ENCODE measurements at places on chromosomes 7 and 10. TPM values are rescaled to one million over a fixed set of nuclear protein-coding genes. Genes with fewer than 3 reads are reported as not detected.

Gene PIP
- not detected for polyA plus RNA-seq

Gene LBX1
- not detected for polyA plus RNA-seq

Gene ZNF248
- 10.2 TPM for polyA plus RNA-seq

Gene RET
- 0.17 TPM for polyA plus RNA-seq

Gene MRPS24
- 134 TPM for polyA plus RNA-seq

Gene SLC25A28
- 20.4 TPM for polyA plus RNA-seq

Gene AKR1E2
- polyA plus RNA-seq: 1.3 TPM

Gene AOAH
- not detected for polyA plus RNA-seq

Gene RASA4B
- polyA plus RNA-seq: 5.2 TPM

Gene ADRA2A
- not detected for polyA plus RNA-seq

Gene CALHM1
- not detected for polyA plus RNA-seq

Gene CCL24
- polyA plus RNA-seq: not detected

Gene FLNC
- 25.8 TPM for polyA plus RNA-seq

Gene ZNF485
- polyA plus RNA-seq: 1.2 TPM

Gene SSC4D
- polyA plus RNA-seq: 0.45 TPM

Gene CXCL12
- polyA plus RNA-seq: 93.4 TPM

Gene ZMIZ2
- 4.8 TPM for polyA plus RNA-seq

Gene EXOC6
- 21.8 TPM for polyA plus RNA-seq

Gene OR2A5
- polyA plus RNA-seq: not detected

Gene FAM25A
- polyA plus RNA-seq: not detected

Gene SPDYE11
- 0.06 TPM for polyA plus RNA-seq

Gene FFAR4
- polyA plus RNA-seq: not detected

Gene SKIDA1
- 0.62 TPM for polyA plus RNA-seq

Gene NME8
- polyA plus RNA-seq: not detected

Gene GPR26
- polyA plus RNA-seq: not detected

Gene SLC29A4
- polyA plus RNA-seq: 5.8 TPM

Gene TRIM74
- polyA plus RNA-seq: 0.09 TPM

Gene PDZD7
- 0.27 TPM for polyA plus RNA-seq

Gene ADAM12
- polyA plus RNA-seq: 8.0 TPM

Gene SLC18A3
- polyA plus RNA-seq: not detected

Gene POLR2J2
- polyA plus RNA-seq: 2.0 TPM

Gene PDK4
- polyA plus RNA-seq: 0.04 TPM

Gene MEIG1
- polyA plus RNA-seq: 0.21 TPM

Gene CH25H
- polyA plus RNA-seq: 1.1 TPM

Gene INMT
- 6.6 TPM for polyA plus RNA-seq

Gene PTPRZ1
- polyA plus RNA-seq: not detected

Gene LIPJ
- not detected for polyA plus RNA-seq

Gene OPN4
- not detected for polyA plus RNA-seq

Gene ABCB4
- polyA plus RNA-seq: 0.02 TPM

Gene DNAJB6
- polyA plus RNA-seq: 188 TPM

Gene BCL7B
- 41.9 TPM for polyA plus RNA-seq

Gene ATRNL1
- polyA plus RNA-seq: 0.17 TPM

Gene OR6B1
- polyA plus RNA-seq: not detected

Gene PMPCB
- polyA plus RNA-seq: 91.9 TPM

Gene ANXA11
- polyA plus RNA-seq: 182 TPM

Gene PNLIPRP2
- not detected for polyA plus RNA-seq

Gene SLC26A3
- polyA plus RNA-seq: not detected

Gene MMD2
- not detected for polyA plus RNA-seq

Gene MUC12
- polyA plus RNA-seq: 2.8 TPM

Gene FZD8
- polyA plus RNA-seq: 0.55 TPM

Gene LIPM
- not detected for polyA plus RNA-seq

Gene GIMAP6
- not detected for polyA plus RNA-seq

Gene TMEM213
- polyA plus RNA-seq: not detected

Gene MNX1
- not detected for polyA plus RNA-seq

Gene OR13A1
- polyA plus RNA-seq: not detected

Gene C7orf57
- not detected for polyA plus RNA-seq

Gene VENTX
- not detected for polyA plus RNA-seq

Gene VPS41
- 67.1 TPM for polyA plus RNA-seq

Gene GFRA1
- polyA plus RNA-seq: 7.5 TPM

Gene RBP4
- not detected for polyA plus RNA-seq

Measured in AG04450 (cell line).